ENCODE measurements at places on chromosomes 1 and 21. TPM values are rescaled to one million over a fixed set of nuclear protein-coding genes. Genes with fewer than 3 reads are reported as not detected.

GRCh38 chr21:44579056-44579832 lies 1.2 kb downstream of the KRTAP10-5 start:
- DNase-seq, result no peak

DNA sequence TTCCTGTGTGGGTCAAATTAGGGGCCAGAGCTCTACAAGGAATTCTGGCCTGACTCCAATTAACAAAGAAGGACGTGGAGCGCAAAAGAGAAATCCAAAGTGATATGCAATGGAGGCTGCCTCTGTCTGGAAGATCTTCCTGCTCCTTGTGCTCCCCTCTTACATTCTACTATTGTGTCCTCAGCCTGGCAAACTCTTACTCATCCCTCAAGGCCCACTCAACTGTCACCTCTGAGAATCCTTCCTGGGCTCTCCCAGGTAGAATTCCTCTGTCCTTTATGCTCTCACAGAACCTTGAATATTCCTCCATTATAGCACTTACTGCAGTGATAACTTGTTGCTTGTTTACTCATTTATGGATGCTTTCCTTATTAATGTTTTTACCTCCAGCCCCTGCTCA lies 31.4 kb downstream of the KCNC4 start:
- no peak for DNase-seq

- no peak for DNase-seq
These were observed 294.1 kb upstream of the SGIP1 start for GRCh38 chr1:66239834-66240233.

- no peak for DNase-seq
These were observed 69.7 kb upstream of the USP24 start for GRCh38 chr1:55284856-55285255.

- no peak for DNase-seq
These were observed 26.6 kb upstream of the COL18A1 start for GRCh38 chr21:45378258-45378966.

DNA sequence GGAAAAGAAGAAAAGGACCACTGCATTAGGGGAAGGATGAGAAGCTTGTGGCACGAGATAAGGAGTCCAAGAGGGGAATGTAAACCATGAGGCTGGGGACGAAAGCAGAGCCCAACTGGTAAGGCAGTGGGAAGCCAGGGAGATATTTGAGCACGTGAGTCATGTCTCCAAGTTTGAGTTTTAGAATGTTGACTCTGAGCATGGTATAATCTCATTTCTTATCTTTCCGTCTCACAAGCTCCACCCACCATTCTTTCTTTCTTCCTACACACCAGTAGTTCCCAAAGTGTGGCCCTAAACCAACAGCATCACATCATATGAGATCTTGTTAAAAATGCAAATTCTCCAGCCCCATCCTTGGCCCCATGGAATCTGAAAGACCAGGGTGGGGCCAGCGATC lies 145.3 kb downstream of the PLPP3 start:
- DNase-seq, result no peak

DNA sequence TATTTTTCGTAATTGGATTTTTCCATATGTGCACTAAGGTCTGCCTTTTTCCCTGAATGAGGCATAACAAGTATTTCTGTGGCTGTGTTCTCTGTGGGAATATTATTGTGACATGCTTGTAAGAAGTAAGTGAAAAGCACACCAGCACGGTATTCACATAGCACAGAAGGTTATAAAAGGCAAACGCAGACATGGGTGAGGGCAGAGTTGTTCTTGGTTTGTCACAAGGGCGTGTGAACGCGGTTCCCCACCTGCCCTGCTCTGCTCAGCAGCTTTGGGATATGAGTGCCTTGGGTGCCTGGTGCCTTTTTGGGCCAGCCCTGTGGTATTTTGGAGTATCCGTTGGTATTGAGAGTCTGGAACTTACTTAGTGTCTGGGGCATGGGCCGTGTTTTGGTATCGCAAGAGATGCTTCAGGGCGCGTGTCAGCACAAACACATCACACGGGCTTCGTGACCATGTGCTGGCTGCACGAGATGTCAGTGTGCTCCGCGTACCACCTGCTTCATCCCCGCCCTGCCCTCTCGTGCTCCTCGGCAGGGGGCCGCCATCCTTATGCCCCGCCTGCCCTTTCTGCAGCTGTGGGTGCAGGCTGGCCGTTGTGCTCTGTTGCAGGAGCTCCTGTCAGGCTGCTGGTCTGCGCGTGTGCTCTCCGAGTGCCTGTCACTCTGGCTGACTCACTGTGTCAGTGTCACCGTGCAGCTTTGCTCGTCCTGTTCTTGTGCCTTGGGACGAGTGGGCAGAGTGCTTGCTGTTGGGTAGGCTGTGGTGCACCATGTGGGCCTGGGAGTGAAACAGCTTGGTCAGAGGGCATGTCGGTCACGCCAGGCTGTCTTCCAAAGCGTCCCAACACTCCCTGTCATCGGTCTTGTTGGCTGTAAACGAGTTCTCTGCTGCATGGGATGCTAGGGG lies 15.0 kb downstream of the SKI start:
- no peak for DNase-seq

DNA sequence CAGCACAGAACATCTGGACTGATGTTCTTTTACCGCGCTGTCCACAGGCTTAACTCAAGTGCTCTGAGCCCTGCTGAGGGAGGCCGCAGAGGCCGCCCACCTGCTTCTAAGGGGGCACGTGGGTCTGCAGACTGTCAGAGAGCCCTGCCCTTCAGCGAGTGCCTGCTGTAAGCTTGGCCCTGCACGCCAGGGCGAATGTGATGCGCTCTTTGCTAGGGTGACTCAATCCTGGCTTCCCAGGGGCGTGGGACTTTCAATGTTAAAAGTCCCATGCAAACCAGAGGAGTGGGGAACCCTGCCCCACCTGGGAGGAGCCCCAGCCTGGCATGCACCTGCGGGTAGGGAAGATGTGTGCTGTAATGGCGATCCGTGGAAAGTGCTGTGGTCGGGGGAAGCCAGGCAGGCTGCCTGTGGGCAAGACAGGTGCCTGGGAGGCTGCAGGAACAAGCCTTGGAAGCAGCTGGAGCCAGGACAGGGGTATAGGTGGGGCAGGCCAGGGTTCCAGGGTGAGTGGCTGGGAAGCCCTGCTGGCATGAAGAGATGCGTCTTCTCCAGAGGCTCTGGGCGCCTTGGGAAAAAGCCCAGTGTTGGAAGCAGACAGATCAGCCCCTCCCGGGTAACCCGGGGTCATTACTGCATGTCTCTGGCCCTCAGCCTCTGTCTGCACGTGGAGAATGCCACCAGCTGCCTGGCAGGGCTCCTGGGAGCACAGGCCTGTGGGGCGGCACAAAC lies 594 bp upstream of the PANK4 start:
- DNase-seq, result no peak

- no peak for DNase-seq
These were observed 1.3 kb upstream of the CACNA1E start for GRCh38 chr1:181482001-181482430.

DNA sequence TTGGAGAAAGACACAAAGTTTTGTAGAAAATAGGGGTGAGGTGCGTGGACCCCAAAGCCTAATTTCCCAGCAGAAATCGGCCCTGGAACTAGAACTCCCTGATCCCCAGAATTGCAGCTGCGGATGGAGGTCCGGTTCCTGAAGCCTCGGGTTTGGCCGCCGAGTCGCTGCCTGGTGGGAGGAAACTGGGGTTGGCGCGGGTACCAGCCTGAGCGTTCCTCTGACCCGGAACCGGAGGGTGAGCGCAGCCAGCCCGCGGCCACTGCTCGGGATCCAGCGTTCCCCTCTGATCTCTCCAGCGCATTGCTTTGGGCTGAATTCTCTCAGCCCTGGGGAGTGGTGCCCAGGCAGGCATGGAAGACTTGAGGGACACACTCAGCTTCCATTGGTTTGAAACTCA lies 1.6 kb downstream of the ST6GALNAC5 start:
- DNase-seq, result no peak

- DNase-seq, result no peak
These were observed 7.2 kb upstream of the RIPPLY3 start for GRCh38 chr21:36999131-36999898.

GRCh38 chr21:37749132-37749531 lies 167.1 kb downstream of the KCNJ6 start:
- DNase-seq, result no peak

DNA sequence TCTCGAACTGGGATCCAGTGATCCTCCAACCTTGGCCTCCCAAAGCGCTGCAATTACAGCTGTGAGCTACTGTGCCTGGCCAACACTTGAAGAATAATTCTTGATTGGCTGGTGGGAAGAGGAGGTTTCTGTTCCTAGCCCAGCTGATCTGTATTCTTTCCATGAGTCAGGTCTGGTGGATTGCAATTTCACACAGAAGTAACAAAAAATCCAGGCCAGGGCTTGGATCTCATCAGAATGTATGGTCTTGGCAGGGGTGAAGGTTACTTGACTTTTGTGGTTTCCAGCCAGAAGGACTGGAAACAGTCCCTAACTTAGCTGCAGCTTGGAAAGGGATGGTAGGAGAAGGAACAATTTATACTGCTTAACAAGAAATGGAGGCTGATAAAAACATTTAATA lies 5.1 kb upstream of the HP1BP3 start:
- no peak for DNase-seq

DNA sequence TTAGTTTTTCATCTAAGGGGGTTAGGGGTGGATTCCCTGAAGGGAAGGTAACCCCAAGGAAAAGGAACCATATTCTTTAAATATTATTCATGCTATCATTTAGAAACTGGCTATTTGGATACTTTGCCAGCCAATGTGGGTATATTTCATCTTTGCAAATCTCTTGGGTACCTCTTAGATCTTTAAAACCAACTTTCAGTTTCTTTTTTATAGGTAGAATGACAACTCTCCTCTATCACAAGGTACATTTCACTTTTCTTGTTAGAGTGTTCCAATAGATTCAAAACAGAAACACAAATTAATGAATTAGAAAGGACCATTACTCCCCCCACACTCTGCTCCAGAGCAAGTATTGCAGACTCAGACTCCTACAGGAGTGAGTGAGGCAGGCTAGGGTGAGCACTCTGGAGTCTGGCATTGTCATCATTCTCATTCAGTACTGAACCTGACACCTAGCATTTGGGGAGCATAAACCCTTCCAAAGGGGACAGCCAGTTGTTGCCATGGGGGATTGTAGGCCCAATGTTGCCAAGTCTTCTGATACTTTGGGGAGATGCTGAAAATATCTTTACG lies 43.0 kb downstream of the MACO1 start:
- no peak for DNase-seq

DNA sequence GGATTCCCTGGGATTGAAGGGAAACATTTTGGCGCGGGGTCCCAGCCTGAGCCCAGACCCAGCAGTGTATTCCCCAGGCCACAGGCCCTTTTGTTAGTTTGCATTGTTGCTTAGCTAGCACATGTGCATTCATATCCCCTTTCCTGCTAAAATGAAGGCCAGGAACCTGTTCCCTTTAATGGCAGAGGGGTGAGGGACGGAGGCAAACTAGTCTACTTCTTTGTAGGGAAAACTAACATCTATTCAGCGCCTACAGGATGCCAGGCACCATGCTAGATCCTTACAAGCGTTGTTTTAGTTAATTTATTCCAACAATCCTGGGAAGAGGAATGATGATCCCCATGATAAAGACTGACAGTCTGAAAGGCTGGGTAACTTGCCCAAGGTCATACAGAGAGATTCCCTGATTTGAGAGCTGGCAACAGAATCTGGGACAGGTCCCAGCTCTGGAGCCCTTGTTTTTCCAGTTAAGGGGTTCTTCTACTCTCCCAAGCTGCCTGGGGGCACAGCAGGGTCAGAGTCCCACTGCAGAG lies 595 bp upstream of the E2F2 start:
- DNase-seq, result no peak

- DNase-seq, result no peak
These were observed 17.9 kb downstream of the FOXO6 start for GRCh38 chr1:41378999-41379737.

GRCh38 chr1:16242556-16243214 lies 5.7 kb upstream of the CPLANE2 start:
- no peak for DNase-seq

GRCh38 chr1:189779034-189779433 lies 698.6 kb downstream of the BRINP3 start:
- no peak for DNase-seq

- DNase-seq, result no peak
These were observed 128.0 kb downstream of the LACTBL1 start for GRCh38 chr1:22844621-22845020.

- no peak for DNase-seq
These were observed 10.5 kb upstream of the SLAMF1 start for GRCh38 chr1:160657250-160657781.

GRCh38 chr1:113930499-113931161 lies 1.5 kb downstream of the HIPK1 start:
- DNase-seq, result peak; percentile 75

- DNase-seq, result no peak
These were observed 131.4 kb upstream of the F3 start for GRCh38 chr1:94672934-94673333.

GRCh38 chr1:196372896-196373536 lies 235.2 kb downstream of the KCNT2 start:
- no peak for DNase-seq

- DNase-seq, result no peak
These were observed 6.3 kb upstream of the TTLL10 start for GRCh38 chr1:1167398-1167821.

DNA sequence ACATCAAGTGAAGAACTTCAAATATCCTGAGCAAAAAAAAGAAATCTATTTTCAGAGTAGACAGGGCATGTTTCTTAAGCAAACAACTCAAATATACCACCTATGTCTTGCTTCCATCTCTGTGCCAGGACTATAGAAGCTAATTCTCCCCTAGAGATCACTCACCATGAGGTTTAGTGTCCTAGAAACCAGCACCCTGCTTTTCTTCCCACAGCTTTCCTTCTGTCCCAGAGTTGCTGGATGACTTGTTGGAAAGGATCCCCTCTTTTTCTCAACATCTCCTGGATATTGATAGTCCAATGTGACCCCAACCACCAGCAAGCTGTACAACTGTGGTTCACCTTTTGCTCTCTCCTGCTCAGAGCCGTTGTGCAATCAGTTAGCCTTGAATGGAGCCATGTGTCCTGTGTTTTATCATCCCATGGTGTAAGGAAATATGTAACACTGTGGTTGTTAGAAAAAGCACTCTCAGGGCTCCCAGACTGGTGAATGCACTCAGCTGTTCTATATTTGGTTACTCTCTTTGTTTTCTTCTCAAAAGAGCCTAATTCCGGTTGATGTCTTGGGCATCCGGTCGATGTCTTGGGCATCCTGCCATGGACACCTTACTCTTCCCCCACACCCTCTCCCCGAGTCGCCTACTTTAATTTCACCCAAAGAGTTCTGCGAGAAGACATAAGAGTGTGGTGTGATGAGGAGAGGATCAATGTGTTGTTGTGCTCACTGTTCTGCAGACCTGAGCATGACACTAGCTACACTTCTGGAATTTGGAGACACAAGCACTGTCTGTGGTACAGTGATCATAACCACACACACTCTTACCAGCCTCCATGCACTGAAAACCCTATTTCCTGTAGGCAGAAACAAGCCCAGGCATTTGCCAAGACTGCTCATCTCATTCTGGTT lies 1.7 kb downstream of the TNFSF4 start:
- peak; percentile 32 for DNase-seq

- DNase-seq, result no peak
These were observed 27.7 kb upstream of the SDE2 start for GRCh38 chr1:226026833-226027232.

TFF2 gene
- total RNA-seq, result not detected

FUBP1 gene
- total RNA-seq, result 224 TPM

IFNAR1 gene
- total RNA-seq, result 30.1 TPM

RHBDL2 gene
- not detected for total RNA-seq

RBM11 gene
- total RNA-seq, result 16.8 TPM

POTED gene
- not detected for total RNA-seq

PDZK1IP1 gene
- total RNA-seq, result not detected

ZFP69 gene
- total RNA-seq, result 3.9 TPM

PEX14 gene
- total RNA-seq, result 23.5 TPM

CD1B gene
- not detected for total RNA-seq

GSTM1 gene
- 43.3 TPM for total RNA-seq
